RPMI7951 (cell line): ENCODE measurements at places on chromosomes 16 and 17. TPM values are rescaled to one million over a fixed set of nuclear protein-coding genes. Genes with fewer than 3 reads are reported as not detected.

GRCh38 chr17:29076722-29077121, 33.8 kb downstream of the PIPOX start:
- DNase-seq, result no peak

DNA sequence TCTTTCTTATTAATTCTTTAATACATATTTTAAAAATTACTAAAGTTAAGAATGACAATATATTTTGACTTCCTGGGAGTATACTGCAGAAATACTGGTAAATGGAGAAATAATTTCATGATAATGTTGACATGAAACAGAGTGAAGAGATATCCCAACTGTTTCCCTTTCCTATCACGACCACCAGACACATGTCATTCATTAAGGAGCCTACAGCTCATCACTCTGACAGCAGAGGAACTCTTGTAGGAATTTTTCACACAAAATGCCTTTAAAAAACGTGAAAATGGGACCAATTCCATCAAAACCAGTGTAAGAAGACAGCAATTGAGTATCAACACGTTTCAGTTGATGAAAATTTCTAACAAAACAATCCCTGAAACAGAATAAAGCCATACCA, 172.9 kb upstream of the CPHXL start:
- no peak for DNase-seq

- peak; percentile 86 for DNase-seq
Observed at GRCh38 chr17:6940186-6940649, 55.6 kb upstream of the ALOX12 start.

DNA sequence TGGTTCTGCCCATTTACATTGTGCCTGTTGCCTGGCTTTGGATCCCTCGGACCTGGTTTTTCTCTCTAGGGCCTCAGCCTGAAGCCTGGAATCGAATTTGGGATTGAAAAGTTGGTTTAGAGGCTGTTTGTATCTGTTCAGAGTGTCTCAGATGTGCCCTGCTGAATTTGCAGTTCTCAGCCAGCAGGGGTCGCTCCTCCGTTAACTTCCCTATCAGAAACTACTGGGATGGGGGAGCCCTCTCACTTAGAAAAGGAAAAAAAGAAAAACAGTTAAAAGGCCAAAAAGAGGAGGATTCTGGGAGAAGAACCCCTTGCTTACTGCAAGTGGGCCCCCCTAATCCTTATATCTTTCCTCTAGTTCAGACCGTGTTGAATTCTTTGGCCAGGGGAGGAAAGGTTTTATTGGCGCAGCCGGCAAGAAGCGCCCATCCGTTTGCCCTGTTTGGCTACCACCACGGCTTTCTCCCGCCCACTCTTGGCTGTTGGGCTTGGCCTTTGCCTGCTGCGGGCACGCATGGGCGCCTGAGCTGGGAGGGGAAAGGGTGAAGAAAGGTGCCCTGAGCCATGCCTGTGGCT, 8.7 kb downstream of the FZD2 start:
- no peak for DNase-seq

- DNase-seq, result no peak
Observed at GRCh38 chr16:75097941-75098901, 18.4 kb downstream of the LDHD start.

DNA sequence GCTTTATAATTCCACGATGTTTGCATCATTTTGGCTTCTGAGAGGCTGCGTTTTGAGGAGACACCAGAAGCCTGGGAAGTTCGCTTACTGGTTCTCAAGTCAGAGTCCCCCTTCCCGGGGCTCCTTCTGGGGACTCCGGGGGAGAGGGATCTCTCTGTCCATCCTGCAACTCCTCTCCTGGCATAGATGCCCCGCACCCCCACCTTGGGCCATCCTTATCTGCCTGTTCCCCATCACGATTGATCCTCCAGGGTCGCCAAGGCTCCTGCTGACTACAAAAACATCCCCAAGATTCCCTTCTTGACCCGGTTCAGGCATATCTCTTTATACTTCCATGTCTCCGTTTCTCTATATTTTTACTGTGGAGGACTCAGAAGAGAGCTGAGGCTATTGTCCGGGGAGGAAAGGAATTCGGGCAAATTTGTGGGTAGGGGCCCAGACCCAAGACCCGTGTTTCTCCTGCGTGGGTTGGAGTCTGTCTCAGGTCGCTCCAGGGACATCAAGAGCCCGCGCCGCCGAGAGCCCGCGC, 18.4 kb upstream of the HOXB13 start:
- DNase-seq, result no peak

- no peak for DNase-seq
Observed at GRCh38 chr16:67552476-67552875, 9.8 kb upstream of the CTCF start.

GRCh38 chr17:74452841-74453661, 13.4 kb upstream of the CD300A start:
- no peak for DNase-seq

- no peak for DNase-seq
Observed at GRCh38 chr17:78272181-78272913, 40.9 kb downstream of the TMEM235 start.

DNA sequence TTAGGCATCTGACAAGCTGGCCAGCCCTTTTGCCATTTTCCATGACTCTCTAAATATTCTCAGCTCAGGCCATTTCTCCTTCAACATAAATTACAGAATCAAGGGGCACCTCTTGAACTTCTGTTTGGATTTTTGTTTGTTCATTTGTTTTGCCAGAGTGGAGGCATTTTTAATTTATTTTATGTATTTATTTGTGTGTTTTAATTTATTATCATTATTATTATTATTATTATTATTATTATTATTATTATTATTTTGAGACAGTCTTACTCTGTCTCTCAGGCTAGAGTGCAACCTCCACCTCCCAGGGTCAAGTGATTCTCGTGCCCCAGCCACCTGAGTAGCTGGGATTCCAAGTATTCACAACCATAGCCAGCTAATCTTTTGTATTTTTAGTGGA, 1578.0 kb downstream of the CDH8 start:
- DNase-seq, result no peak

Gene ZNF205
- 8.8 and 9.3 TPM in 2 replicates for total RNA-seq

Gene CRHR1
- total RNA-seq, result not detected in 2 replicates
